ENCODE measurements at places on chromosomes 2 and 18.

GRCh38 chr18:79604205-79604912 lies 75.2 kb upstream of the CTDP1 start:
- no peak for DNase-seq

- peak; percentile 25 for DNase-seq
Observed at GRCh38 chr2:227862227-227862740, 9.1 kb upstream of the DAW1 start.

- DNase-seq = no peak
Observed at GRCh38 chr2:172182624-172183023, 79.9 kb upstream of the DLX2 start.

- no peak for DNase-seq
Observed at GRCh38 chr2:163527381-163527780, 208.4 kb downstream of the FIGN start.

DNA sequence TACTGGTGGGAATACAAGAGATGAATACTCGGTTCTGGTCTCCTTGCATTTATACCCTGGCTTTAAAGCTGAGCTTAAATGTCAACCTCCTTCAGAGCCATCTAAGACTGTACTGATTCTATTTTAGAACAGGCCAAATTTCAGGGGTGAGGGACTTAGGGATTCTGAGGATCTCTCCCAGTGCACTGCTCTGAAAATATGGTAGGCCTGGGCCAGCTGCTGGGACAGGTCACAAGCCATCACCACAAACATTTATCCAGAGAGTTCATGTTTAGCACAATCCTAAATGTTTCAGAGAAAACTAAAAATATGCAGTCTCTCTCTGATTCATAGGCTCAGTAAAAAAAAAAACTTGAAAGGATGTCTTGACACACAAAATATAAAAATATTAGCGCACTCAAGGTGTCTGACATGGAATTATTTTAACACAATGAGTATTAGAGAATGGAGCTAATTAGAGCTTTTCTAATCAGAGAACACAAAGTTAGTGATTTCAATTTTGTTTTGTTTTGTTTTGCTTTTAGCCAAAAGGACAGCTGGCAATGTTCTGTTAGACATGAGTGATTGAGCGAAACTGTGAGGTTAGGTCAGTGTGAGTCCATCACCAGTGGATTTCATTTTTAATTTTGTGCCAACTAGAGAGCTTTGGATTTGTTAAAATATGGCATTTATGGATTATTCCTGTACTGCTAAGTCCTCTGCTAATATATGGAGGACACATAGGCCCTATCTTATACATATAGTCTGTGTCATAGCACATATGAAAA lies 38.8 kb downstream of the MFSD6 start:
- no peak for DNase-seq

Data from endothelial cell (in vitro differentiated cells).